ENCODE measurements at places on chromosomes 2 and 18.

DNA sequence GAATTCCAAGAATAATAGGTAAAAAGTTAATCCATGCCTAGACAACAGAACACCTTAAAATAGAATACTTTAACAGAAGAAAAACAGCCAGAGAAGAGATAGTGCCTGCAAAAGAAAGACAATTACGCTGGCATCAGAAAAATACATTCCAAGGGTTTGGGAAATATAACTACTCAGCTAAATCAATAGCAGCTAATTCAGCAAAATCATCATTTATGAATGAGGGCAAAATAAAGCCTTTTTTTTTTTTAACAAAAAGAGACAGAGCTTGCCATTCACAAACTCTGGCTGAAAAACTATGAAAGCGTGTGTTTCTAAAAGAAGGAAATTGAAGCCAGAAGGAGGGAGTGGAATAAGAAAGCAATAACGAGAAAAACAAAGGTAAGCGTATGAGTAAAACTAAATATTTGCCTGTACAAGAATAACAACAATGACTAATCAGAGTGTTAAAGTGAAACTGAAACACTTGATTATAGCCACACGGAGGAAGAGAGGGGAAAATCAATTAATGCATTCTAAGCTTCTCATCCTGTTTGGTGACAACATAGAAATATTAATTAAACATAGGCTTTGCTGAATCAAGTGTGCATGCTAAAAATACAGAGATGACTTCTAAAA lies 90.2 kb downstream of the EHD3 start:
- no peak for DNase-seq

- no peak for DNase-seq
Measured at GRCh38 chr2:58918141-58918540, 677.0 kb upstream of the FANCL start.

DNA sequence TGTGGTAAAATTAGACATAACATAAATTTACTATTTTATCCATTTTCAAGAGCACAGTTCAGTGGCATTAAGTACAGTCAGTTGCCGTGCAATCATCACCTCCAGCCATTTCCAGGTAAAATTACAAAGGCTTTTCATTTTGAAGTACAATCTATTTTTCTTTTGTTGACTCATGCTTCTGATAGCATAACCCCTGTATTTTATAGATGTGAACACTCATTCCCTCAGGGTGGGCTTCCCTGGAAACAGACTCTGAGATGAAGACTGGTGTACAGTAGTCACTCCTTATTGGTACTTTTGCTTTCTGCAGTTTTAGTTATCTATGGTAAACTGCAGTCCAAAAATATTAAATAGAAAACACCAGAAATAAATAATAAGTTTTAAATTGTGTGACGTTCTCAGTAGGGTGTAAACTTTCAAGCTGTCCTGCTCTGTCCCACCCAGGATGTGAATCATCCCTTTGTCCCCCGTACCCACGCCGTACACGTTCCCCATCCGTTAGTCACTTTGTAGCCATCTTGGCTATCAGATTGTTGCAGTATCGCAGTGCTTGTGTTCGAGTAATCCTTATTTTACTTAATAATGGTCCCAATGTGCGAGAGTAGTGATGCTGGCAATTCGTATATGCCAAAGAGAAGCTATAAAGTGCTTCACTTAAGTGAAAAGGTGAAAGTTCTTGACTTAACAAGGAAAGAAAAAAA lies 41.1 kb upstream of the NAB1 start:
- no peak for DNase-seq

DNA sequence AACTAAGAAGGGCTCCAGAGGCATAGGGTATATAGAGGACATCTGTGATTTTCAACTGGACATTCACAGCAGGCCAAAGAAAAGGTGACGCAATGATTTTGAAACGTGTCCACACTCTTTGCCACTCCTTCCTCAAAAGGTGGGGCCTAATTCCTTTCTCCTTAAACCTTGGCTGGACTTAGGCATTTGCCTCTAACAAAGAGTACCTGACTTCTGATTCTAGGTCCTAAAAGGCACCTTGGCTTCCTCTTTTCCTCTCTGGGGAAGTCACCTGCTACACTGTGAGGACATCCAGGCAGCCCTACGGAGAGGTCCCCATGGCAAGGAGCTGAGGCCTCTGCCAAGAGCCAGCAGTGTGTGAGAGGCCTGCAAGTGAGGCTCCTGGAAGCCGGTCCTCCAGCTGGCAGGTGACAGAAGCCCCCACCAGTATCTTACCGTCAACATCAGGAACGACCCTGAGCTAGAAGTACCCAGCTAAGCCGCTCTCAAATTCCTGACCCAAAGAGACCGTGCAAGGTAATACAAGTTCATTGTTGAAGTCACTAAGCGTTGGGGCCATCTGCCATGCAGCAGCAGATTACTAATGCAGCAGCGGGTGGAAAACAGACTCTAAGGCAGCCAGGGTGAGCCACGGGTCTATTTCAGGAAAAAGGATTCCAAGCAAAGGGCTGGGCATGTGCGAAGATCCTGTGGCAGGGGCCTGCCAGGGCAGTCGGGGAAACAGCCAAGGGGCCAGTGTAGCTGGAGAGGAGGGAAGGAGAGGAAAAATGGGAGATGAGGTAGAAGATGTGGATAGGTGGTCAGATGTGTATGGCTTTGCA lies 7.4 kb upstream of the HES6 start:
- DNase-seq = no peak

DNA sequence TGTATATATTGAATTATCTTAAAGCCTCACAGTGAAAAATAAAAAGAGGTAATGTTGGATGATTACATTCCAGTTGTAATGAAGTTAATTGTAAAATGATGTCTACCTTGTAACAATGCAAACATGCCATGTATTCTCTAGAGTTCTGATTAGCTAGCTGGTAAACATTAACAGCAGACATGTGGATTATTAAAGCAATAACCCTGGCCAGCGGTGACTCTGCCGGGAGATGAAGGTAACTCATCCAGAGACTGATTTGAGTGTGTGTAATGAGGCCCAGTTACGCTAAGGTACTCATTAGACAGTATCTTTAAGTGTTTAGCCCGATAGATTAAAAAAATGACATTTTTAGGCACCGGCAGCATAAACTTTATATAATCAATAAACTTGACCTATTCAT lies 79.6 kb upstream of the REV1 start:
- no peak for DNase-seq

DNA sequence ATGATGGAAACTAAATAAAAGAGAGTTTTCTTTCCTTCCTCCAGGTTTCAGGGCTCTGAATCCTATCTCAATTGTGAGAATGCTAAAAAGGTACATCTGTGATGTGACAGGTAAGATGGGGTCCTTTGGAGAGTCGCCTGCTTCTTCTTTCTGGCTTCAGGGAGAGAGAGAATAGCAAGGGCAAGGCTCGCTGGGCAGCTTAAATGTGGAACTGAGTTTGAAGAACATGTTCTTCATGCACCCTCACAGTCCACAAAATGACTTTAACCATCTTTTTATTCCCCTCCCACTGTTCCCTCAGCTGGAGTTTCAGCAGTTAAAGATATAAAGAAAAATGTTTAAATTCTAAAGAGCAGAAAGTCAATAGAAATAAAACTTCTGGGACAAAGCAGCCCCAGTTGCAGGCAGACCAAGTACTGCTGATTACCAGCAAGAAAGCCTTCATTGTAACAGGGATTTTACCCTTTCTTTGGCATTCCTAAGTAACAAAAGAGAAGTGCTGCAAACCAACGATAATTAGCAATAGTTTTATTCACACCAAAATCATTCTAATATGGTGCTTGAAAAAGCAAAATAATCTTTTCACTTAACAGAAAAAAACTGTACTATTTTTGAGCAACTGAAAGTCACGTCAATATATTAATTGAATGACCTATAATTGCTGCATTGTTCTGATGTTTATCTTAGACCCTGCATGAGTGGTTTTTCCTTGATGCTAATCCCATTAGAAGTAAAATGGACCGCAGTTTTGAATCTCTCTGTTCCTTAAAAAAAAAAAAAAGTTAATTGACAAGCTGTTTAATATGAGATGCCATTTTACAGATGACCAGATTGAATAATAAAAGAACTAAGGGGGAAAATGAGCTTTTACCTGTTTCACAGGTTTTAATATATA lies 61.5 kb downstream of the LRP2 start:
- DNase-seq = no peak

GRCh38 chr2:234401426-234401825 lies 95.5 kb downstream of the ARL4C start:
- DNase-seq = no peak

- DNase-seq = no peak
Measured at GRCh38 chr2:143553261-143553660, 424.0 kb downstream of the ARHGAP15 start.

GRCh38 chr2:111523009-111523408 lies 361.0 kb downstream of the ANAPC1 start:
- DNase-seq = no peak

- DNase-seq = no peak
Measured at GRCh38 chr2:143148757-143149156, 19.5 kb downstream of the ARHGAP15 start.

- no peak for DNase-seq
Measured at GRCh38 chr2:20048488-20049448, 2.7 kb downstream of the LAPTM4A start.

DNA sequence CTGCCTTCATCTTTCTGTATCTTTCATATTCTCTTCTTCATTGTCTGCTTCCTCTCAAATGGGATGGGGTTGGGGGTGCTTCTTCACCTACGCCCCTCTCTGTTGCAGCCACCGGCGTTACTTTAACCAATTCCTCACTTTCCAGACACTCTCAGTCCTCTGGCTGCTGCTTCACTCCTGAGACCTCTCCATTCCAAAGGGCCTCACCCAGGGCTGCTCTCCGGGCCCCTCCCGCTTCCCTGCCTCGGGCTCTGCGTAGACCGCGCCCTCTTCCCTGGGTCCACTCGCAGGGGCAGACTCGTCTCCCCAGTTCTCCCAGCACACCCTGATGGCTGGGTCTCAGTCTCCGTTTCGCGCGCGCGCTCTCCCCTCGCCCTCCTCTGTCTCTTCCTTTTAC lies 926 bp downstream of the SERPINB8 start:
- DNase-seq = no peak

GRCh38 chr2:9018534-9018933 lies 15.1 kb upstream of the MBOAT2 start:
- no peak for DNase-seq

GRCh38 chr2:111209045-111209514 lies 88.4 kb downstream of the BCL2L11 start:
- no peak for DNase-seq

GRCh38 chr2:240872317-240873097 lies 3.9 kb downstream of the AGXT start:
- DNase-seq = no peak

GRCh38 chr2:128500138-128500800 lies 181.6 kb upstream of the HS6ST1 start:
- DNase-seq = no peak

DNA sequence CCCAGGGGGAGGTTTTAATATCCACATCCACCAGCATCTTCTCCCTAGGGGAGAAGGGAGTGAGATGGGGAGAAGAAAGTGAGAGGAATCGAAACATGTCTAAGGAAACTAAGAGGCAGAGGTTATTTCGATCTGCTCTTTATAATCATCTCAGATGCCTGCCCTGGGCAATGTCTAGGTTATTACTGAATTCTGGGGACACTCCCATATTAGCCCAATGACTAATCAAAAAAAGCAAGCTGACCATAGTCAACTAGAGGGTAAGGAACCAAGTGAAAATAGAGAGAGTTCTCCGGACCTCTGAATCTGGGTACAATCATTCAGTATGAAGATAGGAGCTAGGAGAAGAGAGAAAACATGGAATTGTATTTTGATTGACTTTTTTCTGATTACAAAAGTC lies 56.7 kb upstream of the EML4 start:
- DNase-seq = no peak

- DNase-seq = no peak
Measured at GRCh38 chr2:85524336-85524908, 14.5 kb upstream of the MAT2A start.

- DNase-seq = no peak
Measured at GRCh38 chr2:180699657-180700361, 280.6 kb upstream of the UBE2E3 start.

GRCh38 chr18:77105028-77105427 lies 27.6 kb downstream of the MBP start:
- DNase-seq = no peak

- no peak for DNase-seq
Measured at GRCh38 chr2:28352610-28353195, 40.0 kb upstream of the FOSL2 start.

- DNase-seq = no peak
Measured at GRCh38 chr2:9002637-9003365, 683 bp downstream of the MBOAT2 start.

GRCh38 chr18:63119647-63120046 lies 199.9 kb downstream of the BCL2 start:
- DNase-seq = no peak

DNA sequence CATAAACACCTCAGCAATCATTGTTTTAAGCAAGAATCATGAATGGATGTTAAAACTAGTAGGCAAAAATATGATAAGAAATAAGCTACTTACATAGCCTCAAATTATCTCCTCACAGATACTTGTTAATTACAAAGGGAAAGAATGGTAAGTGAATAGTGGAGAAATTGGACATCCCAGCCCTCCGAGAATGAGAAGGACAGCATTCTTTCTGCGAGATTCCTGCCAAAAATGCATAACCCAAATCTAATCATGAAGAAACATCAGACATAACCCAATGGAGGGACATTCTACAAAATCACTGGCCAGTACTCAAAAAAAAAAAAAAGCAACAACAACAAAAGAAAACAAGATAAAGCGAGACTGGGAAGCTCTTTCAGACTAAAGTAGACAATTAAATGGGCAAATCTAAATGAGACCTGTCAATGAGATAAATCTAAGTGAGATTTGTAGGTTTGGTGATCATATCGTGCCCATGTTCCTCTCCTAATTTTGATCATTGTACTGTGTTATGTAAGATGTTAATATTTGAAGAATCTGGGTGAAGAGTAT lies 57.9 kb upstream of the GLI2 start:
- no peak for DNase-seq

DNA sequence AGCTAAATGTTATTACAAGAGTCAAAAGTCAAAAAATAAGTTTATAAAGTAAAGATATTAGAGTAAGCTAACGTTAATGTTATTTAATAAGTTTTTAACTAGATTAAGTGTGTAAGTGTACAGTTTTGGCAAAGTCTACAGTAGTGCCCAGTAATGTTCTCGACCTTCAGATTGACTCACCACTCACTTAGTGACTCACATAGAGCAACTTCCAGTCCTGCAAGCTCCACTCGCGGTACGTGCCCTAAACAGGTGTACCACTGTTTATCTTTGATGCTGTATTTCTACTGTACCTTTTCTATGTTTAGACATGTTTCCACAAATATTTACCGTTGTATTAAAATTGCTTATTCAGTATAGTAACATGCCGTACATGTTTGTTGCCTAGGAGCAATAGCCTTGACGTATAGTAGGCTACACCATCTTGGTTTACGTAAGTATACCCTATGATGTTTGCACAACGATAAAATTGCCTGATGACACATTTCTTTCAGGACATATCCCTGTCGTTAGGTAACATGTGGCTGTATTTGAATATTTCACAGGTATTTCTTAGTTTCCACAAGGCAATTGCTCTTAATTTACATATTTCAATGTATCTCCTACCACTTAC lies 1641.9 kb upstream of the PIK3C3 start:
- DNase-seq = no peak

DNA sequence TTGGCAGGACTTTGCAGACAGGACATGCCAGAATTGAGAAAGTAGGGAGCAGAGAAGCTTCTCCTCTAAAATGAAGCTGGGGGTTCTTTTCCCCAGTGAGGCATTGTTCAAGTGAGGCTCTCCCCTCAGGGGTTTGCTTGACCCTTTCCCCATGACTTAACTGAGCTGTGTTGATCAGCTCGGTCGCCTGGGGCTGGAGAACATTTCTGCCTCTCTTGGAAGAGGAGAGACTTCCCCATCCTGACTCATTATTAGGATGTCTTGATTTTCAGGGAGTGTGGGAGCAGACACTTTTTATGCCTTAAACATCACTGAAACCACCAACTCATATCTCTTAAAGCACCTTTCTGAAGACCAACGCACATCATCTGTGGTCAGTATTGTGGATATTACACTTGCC lies 27.9 kb upstream of the GLI2 start:
- no peak for DNase-seq
